ENCODE measurements at places on chromosomes 4 and X.

- no peak for DNase-seq
Measured at GRCh38 chr4:10305816-10306215, 151.4 kb downstream of the ZNF518B start.

DNA sequence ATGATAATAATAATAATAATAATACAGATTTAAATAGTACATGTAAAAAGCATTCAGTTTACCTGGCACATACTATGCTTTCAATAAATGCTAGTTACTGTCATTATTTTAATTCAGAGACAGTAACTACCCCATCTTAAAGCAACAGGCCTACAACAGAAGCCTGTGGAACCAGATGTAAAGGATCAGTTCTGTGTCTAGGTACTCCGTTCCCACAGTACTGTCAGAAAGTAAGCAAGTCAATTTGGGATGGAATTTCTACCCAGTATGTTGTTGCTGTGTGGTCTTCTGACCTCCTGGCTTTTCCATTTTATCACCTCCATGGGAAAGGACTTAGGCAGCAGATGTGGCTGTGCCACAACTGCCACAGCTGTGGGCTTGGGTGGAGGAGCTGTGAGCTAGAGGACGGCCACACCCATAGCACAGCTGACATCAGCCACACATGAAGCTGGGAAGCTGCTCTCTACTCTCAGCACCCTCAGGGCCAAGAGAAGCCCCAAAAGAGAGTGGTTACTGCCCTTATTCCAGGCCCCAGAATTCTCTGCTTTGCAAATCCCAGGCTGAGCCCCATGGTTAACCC lies 102.8 kb downstream of the CBR4 start:
- DNase-seq: no peak

DNA sequence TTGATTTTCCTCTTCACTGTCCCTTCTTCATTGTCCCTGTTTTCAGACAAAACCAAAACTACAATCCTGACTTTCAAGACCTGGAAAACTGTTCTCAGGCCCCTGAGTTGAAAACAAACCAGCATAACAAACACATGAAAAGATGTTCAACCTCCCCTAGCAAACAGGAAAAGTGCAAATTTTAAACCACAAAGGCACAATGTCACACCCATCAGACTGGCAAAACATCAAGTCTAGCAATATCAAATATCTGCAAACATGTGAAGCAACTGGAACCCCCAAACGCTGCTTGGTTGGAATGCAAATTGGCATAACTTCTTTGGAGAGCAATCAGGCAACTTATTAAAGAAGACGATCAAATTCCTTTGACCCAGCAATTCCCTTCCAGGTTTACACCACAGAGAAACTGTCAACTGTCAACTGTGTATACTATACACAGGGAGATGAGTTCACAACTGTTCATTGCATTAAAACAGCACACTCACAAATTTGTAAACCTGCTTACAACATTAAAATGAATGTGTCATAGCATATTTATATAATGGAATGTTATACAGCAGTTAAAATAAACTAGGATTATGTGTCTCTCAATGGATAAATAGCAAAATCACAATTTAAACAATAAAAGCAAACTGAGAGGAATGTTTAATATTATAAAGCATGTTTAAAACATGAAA lies 7.0 kb downstream of the USP46 start:
- DNase-seq: no peak

GRCh38 chr4:156571146-156571545 lies 400.5 kb downstream of the PDGFC start:
- DNase-seq: peak; percentile 17

DNA sequence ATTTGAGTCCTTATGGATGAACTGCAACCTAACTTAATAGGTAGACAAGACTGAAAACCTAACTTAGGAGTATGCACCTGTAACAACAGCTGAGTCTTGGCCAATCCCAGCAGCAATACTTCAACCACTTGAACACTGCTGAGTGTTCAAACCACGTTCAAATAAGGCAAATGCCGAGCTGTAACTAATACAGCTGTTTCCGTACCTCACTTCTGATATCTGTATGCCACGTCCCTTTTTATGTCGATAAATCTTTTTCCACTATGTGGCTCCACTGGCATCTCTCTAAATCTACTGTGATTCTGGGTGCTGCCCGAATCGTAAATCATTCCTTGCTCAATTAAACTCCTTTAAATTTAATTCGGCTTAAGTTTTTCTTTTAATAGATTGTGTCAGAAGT lies 459.7 kb downstream of the INPP4B start:
- no peak for DNase-seq

DNA sequence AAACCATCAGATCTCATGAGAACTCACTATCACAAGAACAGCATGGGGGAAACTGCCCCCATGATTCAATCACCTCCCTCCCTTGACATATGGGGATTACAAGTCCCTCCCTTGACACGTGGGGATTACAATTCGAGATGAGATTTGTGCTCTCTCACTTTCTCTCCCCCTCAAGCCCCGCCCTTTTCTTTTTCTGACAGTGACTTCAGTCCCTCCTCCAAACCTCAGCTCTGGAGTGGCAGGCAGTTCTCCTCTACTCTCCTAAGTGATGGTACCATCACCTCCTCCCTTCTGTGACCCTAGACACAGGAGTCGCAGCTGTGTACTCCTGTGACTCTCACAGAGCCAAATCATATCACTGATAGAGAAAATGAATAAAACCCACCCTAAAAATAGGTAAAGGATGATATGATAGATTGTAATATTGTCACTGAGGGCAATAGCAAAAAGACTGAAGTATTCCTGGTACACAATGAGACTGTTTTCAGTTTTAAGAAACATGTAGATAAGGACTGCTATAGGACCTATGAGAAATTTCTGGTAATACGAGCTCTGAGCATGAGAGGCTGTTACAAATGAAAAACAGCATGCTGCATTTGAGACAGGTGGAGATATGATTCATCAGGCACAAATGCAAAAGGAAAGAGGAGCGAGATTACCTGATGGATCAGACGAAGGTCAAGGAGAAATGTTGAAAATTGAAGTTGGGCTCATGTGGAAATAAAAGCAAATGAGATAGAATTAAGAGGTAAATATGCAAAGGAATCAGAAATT lies 101.2 kb upstream of the CBLL2 start:
- no peak for DNase-seq

All from right cardiac atrium (tissue), 5 donors.